ENCODE measurements at places on chromosomes 3 and 15.

DNA sequence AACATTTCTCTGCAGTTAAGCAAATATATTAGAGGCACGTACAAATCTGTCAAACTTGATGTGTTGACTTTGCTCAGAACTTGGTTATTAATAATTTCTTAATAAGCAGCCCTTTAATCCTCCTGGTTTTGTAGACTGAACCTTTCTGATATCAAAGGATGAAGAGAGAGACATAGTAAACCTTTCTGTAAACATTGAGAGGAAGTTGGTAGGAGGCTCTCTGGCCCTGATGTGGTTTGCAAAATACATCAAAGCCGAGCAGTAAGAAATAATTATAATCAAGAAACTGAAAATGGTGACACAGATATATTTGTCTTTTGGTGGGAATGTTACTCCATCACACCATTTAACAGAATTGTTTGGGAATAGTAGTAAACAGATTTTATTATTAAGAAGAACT is 111.9 kb downstream of the OXSM start:
- no peak for DNase-seq

DNA sequence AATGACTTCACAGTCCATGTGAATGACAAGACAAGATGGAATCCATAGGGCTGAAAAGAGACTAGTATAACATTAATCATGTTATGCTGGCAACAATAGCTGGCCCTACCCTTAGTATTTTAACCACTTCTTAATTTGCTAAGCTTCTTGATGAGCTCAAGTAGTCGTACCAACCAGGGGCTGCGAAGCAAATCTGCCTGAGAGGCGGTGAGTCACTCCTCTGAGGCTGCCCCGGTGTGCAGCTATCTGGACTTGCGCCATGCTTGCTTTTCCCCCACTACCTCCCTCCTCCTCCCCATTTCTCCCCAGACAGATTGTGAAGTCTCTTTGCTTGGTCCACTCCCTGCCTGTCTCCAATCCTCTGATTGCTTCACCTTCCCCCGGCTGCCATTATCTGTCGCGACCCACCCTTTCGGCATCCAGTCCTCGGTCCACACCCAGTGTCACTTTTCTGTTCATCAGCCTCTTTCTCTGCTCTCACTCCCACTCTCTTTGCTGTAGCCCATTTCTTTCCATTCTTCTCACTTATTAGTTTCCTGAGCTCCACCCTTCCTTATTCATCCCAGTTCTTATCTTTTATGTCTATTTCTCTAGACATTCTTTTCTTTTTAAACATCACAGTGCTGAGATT is 42.7 kb downstream of the DUT start:
- peak; percentile 85 for DNase-seq

DNA sequence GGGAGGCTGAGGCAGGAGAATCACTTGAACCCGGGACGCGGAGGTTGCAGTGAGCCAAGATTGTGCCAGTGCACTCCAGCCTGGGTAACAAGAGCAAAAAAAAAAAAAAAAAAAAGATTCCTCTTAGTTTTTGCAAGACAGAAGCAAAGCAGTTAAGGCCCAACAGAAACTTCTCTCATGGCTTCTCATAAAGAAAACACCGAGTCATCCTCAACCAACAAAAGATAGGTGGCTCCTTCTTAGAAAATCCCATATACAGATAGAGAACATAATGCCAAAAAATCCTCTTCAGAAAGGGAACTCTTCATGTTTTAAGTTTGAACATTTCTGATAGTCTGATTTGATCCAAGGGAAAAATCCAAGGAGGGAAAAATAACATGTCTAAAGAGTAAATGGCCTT is 12.5 kb upstream of the SKIL start:
- DNase-seq: peak; percentile 20

GRCh38 chr3:151787626-151788025 is 26.3 kb upstream of the AADAC start:
- DNase-seq: no peak

DNA sequence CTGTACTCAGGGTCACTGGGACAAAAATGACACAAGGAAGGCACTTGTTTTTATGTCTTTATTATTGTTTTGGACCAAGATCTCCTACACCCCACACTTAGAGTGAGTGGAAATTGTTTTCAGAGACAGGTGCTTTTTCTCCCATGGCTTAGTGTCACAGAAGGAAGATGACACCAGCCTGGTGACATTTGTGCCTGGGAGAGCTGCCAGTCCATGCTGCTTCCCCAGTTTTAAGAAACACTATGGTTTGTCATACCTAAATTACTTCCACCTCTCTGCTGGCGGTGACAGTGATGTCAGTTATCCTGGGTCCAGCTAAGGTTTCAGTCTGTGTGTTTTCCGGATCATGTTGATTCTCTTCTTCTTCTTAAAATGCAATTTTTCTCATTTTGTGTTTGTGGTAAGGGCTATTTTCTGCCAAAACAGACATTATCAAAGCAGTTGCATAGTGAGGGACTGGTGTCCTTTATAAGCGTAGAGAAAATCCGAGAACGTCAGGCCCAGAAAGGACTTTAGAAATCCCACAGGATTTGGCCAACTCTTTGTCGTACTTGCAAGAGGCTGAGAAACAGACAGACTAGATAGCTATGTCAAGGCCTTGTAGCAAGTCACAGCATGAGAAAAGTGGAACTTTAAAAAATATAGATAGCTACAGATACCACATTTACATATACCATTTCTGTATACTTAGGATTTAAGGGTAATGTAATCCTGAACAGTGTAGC is 149.5 kb downstream of the TP63 start:
- no peak for DNase-seq

DNA sequence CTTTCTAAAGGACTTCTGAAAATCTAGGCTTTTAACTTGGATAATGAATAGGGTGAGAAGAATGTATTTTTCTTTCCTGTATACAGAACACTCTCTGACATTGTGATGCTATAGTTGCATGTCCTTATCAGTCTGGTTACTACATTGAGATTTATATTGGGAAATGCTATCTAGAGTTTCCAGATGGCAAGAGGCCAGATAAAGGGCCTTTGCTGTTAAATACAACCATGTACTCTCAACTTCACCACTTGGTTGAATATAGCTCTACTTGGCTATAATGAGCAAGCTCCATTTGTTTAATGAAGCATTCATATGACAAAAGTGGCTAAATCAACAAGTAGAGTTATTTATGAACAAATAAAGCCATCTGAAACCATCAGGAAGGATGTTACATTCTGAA is 91.0 kb downstream of the IGSF11 start:
- DNase-seq: no peak

GRCh38 chr3:129974564-129974832 is at the start of gene TRH:
TSS of gene TRH (plus strand) at chr3:129974720. CDS start at chr3:129975817, 1,097 bp downstream.
- no peak for DNase-seq

GRCh38 chr3:45592830-45593707 is 1.5 kb upstream of the LIMD1 start:
- peak; percentile 94 for DNase-seq

- DNase-seq: peak; percentile 37
These were observed 660.8 kb upstream of the UBE2E2 start for GRCh38 chr3:22542311-22542710.

DNA sequence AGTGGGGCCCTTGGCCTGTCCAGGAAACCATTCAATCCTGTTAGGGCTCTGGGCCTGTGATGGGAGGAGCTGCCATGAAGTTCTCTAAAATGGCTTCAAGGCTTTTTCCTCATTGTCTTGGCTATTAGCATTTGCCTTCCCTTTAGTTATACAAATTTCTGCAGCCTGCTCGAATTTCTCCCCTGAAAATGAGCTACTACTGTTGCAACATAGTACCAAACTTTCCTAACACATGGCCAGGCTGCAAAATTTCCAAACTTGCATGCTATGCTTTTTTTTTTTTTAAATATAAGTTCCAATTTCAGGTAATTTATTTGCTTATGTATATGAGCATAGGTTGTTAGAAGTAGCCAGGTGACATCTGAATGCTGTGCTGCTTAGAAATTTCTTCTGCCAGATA is 560.8 kb upstream of the TBL1XR1 start:
- DNase-seq: peak; percentile 24

- peak; percentile 88 for DNase-seq
These were observed 86.8 kb downstream of the CCK start for GRCh38 chr3:42179110-42179725.

- no peak for DNase-seq
These were observed 5.4 kb downstream of the NDUFB4 start for GRCh38 chr3:120601554-120601953.

DNA sequence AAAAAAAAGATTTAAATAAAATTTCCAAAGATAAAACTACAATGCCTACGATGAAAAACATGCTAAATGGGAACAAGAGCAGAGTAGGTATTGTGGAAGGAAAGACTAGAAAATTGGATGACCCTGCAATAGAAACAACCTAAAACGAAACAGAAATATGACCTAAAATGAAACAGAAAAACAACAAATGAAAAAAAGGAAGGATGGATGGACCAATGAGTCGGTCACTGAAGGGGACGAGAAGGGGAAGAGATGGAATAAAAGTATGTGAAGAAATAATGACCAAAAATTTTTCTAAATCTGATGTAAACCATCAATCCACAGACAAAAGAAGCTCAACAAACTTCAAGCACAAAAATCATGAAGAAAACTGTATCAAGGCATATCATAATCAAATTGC is 44.8 kb downstream of the TBC1D2B start:
- DNase-seq: no peak

- no peak for DNase-seq
These were observed 693 bp upstream of the STAB1 start for GRCh38 chr3:52494445-52494844.

DNA sequence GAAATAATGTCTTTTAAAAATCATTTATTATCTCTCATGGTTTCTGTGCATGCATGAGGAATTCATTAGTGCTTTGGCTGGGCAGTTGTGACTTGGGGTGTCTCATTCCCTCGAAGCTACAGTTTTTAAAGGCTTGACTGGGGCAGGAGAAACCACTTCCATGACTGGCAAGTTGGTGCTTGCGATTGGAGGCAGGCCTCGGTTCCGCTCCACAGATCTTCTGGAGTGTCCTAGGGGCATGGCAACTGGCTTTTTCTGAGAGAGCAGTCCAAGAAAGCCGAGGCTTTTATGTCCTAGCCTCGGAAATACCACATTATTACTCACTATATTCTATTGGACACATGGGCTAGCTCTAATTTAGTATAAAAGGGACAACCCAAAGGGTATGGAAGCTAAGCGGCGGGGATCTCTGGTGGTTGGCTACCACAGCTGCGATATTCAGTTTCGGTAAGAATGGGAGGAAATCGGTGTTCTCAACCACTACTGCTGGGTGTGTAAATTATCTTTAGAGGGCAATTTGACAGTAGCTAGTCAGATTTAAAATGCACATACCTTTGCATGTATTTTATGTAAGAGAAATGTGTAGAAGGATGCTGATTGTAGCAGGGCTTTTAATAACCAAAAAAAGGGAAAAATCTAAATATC is 48.8 kb upstream of the TOP2B start:
- no peak for DNase-seq

GRCh38 chr15:56064152-56064551 is 70.7 kb upstream of the NEDD4 start:
- no peak for DNase-seq

GRCh38 chr3:108125550-108126071 is 34.8 kb upstream of the CD47 start:
- no peak for DNase-seq

DNA sequence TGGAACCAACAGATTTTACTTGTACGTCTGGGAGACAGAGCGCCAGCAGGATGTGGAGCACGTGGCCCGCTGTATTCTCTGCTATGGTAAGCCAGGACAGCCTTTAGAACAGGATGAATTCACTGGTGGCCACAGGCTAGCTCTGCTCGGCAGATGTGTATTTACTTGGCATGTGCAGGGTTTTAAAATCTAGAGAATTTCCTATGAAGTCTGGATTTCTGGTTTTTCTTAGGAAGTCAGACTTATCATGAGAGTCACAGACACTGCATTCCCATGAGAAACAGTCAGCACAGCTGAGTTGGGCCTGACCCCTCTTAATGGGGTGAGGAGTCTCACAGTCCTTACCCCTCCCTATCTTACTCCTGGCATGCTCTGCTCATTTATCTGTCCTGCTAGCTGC is 84.6 kb upstream of the COL6A5 start:
- DNase-seq: no peak

DNA sequence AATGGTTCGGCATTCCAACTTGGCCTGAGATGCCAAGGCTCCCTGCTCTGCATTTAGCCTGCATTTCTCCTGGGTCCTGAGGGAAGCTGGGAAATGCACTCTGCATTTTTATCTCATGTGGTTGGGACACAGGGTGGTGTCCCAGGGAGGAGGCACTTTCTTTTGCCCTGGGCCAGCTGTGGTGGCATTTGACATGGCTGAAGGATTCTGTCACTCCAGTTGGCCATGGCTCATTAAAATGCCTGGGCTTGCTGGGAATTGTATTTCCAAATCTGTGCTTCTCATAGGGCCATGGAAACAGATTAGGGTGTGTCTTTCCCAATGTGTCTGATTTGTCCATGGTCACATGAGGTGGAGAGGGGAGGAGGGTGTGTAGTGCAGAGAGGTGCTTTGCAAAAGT is 128.3 kb upstream of the RGMA start:
- DNase-seq: no peak

DNA sequence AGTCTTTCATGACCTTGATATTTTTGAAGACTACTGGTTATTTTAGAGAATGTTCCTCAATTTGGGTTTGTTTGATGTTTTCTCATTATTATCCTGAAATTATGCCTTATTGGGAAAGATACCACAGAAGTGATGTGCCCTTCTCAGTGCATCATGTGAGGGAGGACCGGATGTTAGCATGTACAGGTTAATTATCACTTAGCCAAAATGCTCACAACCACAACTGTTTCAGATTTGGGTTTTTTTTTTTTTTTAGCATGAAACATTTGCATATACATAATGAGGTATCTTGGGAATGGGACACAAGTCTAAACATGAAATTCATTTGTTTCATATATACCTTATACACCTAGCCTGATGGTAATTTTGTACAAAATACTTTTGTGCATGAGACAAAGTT is 59.8 kb downstream of the PIK3R4 start:
- no peak for DNase-seq

DNA sequence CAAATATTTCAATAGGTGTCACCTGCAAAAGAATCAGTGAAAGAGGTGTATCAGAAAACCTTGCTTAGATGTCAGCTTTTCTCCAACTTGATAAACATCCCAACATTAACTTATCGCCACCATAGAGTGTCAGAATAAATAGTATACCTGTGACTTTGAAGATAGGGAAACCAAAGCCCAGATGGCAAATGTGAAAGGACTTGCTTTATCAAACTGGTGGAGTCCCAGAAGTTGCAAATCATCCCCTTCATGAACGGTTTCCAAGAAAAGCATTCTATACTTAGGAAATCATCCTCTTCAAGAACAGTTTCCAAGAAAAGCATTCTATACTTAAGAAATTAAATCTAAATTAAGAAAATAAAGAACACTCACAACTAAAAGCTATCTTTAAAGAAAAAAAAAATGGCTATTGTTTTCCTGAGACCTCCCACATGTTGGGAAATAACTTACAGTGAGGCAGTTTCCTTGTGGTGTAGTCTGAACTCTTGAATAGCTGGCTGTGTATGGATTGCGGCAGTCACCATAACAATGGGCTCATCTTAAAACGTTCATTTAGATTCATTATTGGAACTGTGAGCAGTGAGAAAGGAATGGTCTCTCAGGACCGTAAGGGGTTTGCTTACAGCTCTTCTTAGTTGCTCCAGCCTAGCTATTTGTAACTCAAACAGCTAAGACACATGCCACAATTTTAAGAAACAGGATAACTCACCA is 56.5 kb downstream of the GHSR start:
- peak; percentile 87 for DNase-seq
